CD4-positive, alpha-beta T cell treated with Interleukin-15 for 4 hours (primary cell): ENCODE measurements at places on chromosomes 6 and 20.

DNA sequence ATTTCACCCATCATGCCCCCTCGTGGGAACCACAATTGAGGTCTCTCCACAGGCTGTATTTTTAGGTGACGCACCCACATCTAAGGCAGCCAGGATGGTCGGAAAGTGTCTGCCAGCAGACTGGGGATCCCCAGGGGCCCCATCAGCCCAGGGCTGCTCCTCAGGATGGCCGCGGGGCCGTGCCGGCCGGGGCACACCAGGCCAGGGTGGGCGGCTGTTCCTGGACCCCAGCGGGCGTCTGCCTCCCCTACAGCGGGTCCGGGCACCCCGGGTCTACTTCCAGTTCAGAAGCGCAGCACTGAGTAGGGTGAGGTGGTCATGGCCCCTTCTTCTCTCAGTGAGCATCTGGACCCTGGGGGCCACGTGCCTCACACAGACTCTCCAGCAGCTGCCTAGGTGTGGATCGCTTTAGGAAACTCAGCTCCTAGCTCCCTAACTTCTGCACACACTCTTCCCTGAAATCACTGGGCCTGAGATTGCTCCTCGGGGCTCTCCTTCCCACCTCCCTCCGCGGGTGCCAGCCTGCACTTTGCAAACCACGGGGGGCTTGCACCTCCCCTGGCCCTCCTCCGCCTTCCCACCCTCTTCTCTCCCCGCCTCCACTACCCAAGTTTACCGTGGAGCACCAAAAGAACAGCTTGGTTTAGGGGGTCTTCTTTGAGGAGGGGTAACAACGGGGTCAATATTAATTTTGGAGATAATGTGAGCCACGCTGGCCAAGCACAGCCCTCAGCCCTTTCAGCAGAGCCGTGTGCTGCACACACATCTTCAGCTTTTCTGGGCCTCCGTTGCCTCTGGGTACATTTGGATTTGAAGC, 14.2 kb upstream of the FOXC1 start:
- DNase-seq: no peak

- DNase-seq: no peak
These were observed 69.0 kb downstream of the BACH2 start for GRCh38 chr6:90227673-90228072.

DNA sequence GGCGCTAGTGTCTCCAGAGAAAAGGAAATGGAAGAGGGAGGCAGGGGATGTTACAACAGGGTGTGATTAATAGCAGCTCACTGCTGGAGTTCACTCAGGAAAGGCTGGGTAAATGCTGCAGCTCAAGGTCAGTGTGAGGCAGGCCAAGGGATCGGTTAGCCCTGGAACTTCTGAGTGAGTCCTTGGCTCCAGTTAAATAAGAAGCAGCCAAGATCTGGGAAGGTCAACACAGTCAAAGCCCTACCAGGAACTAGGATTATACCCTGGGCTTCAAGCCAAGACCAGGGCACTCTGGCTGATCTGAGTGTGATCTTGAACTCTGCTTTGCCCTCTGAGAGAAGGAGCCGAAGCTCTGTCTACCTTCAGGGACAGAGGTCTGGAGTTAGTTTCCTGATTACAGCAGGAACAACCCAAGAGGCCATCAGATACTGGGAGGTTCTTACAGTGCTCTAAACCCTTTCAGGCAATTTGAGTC, 44.3 kb downstream of the TPD52L1 start:
- DNase-seq: no peak

GRCh38 chr6:158758451-158758860, 60.7 kb downstream of the EZR start:
- DNase-seq: no peak

- DNase-seq: no peak
These were observed 111.4 kb downstream of the QKI start for GRCh38 chr6:163525926-163526325.

DNA sequence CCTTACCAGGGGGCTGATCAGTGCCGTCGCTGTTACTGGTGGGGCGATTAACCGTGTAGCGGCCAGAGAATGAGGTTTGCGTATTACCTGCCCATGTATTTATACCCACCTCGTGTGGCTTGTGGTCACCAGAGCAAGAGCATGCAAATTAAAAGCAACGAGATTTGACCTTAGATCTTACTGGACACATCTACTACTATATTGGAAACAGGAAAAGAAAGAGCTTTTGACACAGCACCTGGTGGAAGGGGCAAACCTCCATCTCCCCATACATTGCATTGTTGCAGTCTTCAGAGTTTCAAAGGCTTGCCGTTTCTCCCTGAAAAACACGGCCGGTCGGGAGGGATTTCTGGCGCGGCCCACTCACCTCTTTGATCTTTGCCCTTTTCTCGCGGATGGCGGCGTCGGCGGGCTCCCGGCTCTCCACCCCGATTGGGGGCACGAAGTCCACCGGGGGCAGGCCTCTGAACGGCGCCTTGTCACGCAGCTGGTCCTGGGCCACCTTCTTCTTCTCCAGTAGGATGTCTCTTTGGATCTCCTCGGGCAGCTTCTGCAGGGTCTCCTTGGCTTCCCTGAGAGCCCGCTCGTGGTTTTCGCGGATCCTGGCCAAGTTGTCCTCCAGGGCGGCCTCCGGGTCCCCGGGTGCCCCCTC, 1.3 kb downstream of the MAN1A1 start:
- DNase-seq: peak; percentile 19

- DNase-seq: no peak
These were observed 229.7 kb upstream of the MARCKS start for GRCh38 chr6:113627480-113627879.

DNA sequence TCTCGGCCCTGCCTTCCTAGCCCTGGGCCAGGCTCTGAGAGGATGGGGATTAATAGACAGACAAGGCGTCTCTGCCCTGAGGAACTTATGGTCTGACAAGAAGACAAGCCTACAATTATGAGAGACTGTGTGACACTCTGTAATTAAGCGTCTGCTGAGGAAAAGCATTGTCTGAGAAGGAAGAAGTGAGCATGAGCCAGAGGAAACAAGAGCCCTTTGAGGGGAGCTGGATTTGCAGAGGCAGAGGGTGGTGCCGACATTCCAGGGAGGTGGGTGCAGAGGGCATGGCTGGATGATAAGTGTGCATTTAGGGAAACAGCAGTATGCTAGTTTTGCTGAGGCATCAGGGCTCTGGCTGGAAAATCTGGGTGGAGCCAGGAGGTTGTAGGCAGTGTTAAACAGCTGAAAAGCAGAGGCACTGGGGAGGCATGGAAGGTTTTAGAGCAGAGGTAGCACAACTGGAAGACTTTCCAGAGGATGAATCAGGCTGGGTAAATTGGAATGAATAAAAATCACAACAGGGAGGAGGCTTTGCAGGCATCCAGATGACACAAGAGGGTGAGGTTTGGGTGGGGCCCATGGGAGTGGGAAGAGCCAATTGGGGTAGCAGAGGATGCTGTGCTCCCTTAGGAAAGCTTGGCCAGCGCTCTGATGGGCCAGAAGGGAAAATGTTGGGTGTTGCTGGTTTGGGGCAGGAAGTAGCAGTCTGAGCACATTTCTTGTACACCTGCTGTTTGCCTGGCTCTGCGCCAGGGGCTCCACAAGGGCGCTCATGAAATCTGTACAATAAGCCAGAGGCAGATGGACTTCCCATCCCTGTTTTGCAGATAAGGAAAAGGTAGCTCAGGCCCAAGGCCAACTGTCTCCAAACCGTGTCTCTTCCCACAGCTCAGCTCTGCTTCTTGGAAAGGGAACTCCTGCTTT, 74.0 kb upstream of the MYL9 start:
- DNase-seq: peak; percentile 54

DNA sequence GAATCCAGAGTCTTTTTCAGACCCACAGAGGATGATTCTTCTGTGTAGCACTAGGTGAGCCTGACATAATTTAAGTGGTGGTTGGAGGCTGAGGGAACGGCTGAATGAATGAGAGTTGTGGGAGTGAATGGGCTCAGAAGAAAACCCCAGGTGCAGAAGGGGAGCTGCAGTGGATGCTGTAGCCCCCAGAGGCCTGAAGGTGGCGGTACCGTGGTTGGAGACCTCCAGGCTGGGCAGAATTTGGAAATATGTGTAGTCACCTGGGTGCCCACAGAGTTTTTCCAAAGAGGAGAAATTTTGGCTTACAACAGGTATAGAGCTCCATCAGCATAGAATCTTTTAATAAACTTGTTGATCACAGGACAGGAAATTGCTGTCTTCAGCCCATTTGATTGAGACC, 6.5 kb upstream of the RAET1G start:
- no peak for DNase-seq

- peak; percentile 31 for DNase-seq
These were observed 157.4 kb upstream of the ZNF217 start for GRCh38 chr20:53750827-53751619.

- no peak for DNase-seq
These were observed 9.9 kb upstream of the FAM50B start for GRCh38 chr6:3838992-3839867.

DNA sequence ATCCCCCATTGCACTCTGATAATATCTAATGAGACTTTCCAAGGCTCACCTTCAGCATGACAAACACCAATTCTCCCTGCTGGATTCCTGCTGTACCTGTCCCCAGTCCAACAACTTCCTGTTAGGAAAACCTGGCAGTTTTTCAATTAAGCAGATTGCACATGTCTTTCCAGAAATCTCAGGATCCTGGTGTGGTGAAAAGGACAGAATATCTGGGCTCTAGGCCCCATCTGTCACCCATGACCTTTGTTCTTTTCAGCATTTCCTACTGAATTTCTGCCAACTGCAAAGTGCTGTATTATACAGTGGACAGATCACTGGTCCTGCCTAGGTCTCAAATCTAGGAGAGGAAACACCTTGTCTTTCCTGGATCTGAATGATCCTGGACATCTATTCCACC, 27.7 kb upstream of the DTNBP1 start:
- no peak for DNase-seq

DNA sequence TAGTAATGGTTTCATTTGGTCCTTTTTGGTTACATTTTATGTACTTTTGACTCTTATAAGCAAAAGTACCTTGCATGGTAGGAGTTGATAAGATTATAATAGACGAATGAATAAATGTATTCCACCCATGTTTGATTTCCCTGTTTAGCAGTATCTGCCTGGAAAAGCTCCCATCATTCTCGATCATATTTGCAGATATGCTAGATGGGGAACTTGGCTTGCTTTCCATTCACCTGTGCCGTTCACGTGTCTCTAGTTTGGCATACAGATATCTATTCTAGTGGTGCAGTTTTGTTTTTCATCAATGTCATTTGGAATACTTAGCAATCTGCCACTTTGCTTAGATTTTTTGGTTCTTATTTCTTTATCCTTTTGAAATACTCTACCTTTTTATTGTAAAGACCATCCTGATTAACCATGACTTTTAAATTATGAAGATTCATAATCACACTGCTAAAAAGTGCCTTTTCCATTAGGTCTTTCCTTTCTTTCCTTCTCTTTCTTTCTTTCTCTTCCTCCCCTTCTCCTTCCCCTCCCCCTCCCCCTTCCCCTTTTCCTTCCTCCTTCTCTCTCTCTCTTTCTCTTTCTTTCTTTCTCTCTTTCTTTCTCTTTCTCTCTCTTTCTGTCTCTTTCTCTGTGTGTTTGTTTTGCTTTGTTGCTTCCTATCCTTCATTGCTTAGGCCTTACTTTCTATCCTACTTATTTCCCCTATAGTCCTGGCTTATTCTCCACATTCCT, 40.4 kb downstream of the ANKS1A start:
- no peak for DNase-seq

GRCh38 chr6:71179249-71179885, 109.2 kb upstream of the OGFRL1 start:
- no peak for DNase-seq

DNA sequence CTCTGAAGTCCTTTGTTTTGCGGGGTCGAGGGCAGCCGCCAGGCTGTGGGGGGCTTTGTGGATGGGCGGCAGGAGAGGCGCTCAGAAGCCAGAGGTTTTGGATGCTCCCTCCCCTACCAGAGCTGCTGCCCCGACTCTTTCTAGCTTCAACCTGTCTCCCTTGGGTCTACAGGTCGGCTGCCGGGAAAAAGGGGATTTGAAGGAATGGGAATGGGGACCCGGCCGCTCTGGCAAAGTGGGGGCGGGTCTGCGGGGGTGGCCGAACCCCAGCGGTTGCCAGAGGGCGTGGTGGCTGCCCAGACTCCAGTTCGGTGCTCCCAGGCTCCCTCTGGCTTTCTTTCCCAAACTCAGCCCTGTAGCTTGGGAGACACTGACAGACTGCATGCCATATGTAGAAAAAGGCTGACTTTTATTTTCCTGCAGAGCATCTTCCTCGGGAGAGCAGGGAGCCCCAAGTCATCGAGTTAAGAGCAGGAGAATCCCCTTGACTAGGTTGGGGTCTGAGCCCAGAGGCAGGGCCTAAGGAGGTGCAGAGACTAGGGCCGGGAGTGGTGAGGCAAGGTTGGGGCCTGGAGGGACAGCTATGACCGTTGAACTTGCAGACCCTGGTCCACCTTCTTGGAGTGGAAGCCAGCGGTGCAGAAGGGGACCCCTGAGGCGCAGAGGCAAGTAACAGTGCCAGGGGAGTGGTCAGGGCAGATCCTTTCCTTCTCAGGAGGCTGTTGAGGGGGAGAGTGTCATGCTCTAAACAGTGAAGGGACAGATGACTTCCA, 1.4 kb upstream of the PPP1R18 start:
- DNase-seq: no peak

GRCh38 chr20:63310265-63310991, 17.4 kb downstream of the COL20A1 start:
- no peak for DNase-seq

DNA sequence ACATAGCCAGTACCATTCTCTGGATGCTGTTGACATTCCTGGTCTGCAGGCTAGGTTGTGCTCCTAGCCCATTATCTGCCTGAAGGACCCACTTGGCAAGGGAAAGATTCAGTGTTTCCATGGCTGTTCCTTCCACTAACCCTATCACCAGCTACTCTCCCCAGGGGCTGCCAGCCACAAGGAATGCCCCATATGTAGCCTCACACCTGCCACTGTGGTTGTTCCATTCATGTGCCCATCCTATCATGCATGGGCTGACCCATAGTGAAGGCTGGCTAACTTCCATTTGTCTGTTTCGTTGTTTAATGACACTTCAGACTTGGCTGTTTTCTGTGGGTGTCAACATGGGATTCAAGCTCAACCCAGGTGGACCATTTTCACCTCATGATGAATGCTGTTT, 25.6 kb upstream of the HLA-A start:
- DNase-seq: no peak

DNA sequence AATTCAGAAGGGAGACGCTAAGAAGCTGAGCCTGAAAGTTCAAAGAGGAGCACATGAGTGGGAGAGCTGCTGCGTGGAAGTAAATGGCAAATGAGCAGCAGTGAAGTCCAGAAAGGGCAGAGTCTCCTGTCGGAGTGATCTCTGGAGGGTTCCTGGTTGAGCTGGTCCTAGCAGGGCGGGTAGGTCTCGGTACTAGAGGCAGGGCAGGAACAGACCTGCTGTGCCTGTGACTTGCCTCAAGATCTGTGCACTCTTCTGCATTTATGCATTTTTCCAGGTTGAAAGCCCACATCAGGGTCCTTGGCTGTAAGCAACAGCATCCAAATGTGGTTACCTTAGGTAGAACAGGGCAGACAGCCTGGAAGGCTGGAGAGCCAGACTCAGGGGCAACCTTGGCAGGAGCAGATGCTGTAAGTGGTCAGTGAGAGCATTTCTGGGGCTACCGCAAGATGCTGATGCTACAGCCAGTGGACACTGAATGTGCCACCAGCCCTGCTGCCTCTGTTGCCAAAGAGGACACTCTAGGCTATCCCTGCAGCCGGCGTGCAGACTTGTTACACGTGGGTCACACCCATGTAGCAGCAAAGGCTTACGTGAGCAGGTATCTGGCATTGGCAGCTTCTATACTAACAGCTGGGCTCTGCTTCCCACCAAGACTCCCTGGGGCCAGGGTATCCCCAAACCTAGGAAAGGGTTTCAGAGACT, 8.4 kb downstream of the DUSP22 start:
- no peak for DNase-seq

- no peak for DNase-seq
These were observed 22.7 kb downstream of the OLIG3 start for GRCh38 chr6:137471497-137471896.
